ENCODE measurements at places on chromosomes 6 and 20.
A peak's percentile ranks its signal among the peaks of the same experiment; 100 is the strongest.

GRCh38 chr6:152993431-152993830, 9.1 kb downstream of the MTRF1L start:
- peak overlapping the region; percentile 30 for H3K27ac ChIP-seq
- H3K27me3 ChIP-seq: no peaks in the 10 kb centered on the region
- DNase-seq: no peak
- H3K4me3 ChIP-seq: no peak overlapping the region
- peaks cover 25% of the 10 kb centered on the region for H3K4me1 ChIP-seq
- H3K36me3 ChIP-seq: peaks cover 71% of the 10 kb centered on the region

DNA sequence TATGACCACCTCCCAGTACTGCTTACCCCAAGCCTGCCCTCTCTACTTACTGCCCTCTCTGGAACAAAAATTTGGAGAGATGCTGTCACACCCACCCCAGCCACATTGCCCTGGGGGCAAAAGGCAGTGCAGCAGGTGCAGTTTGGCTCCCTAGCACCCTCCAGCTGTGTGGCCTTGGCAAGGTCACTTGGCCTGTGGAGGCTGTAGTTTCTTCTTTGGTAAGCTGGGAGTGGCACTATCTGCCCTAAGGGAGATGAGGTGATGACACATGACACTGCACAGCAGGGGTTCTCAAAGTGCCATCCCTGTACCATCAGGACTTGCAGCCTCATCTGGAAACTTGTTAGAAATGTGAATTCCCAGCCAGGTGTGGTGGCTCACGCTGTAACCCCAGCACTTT, 44.8 kb downstream of the TAF8 start:
- no peak for DNase-seq
- H3K27me3 ChIP-seq: no peaks in the 10 kb centered on the region
- no peaks in the 10 kb centered on the region for H3K36me3 ChIP-seq
- H3K4me1 ChIP-seq: no peaks in the 10 kb centered on the region
- no peak overlapping the region for H3K4me3 ChIP-seq
- no peak overlapping the region for H3K27ac ChIP-seq

DNA sequence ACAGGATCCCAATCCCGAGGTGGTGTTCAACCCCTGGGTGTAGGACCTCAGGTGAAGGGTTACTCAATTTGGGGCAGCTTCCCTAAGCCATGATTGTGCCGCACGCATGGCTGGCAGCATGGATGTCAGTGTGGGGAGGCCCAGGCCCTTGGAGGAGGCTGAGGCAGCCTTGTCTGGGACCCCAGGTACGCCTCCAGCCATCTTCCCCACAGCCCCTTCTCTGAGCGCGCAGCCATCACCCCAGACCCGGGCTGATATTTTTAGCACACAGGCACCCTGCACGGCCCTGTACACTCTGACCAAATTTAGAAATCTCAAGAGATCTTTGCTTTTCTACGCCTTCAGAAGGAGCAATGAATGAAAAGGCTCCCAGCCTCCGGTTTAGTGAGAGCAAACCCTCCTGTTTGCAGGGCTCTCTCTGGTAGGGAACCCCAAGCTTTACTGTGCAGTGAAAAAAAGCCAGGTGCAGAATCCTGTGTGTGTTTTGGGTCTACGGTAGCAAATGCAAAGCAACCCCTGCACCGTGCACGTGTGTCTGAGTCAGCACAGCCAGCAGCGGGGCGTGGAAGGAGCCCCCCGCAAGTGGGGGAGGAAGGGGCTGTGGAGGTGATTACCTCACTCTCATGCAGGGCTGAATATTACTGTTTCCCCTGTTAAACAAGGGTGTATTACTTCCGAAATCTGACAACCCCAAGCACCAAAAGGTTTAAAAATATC, 44.3 kb downstream of the CTCFL start:
- H3K27ac ChIP-seq: peak overlapping the region; percentile 88
- no peaks in the 10 kb centered on the region for H3K27me3 ChIP-seq
- H3K4me3 ChIP-seq: peak overlapping the region; percentile 55
- H3K36me3 ChIP-seq: no peaks in the 10 kb centered on the region
- peaks cover 13% of the 10 kb centered on the region for H3K4me1 ChIP-seq

GRCh38 chr6:106173124-106173879, 87.2 kb downstream of the PRDM1 start:
- H3K27me3 ChIP-seq: no peaks in the 10 kb centered on the region
- no peak overlapping the region for H3K27ac ChIP-seq
- no peak overlapping the region for H3K4me3 ChIP-seq
- DNase-seq: no peak
- peaks cover 12% of the 10 kb centered on the region for H3K4me1 ChIP-seq
- no peaks in the 10 kb centered on the region for H3K36me3 ChIP-seq

DNA sequence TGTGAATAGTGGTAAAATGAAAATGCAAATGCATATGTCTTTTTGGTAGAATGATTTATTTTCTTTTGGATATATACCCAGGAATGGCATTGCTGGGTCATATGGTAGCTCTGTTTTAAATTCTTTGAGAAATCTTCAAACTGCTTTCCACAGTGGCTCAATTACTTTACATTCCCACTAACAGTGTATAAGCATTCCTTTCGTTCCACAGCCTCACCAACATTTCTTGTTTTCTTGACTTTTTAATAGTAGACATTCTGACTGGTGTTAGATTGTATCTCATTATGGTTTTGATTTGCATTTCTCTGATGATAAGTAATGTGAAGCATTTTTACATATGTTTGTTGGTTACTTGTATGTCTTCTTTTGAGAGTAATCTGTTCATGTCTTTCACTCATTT, 144.0 kb downstream of the SIM1 start:
- no peaks in the 10 kb centered on the region for H3K36me3 ChIP-seq
- no peaks in the 10 kb centered on the region for H3K27me3 ChIP-seq
- no peak for DNase-seq
- no peaks in the 10 kb centered on the region for H3K4me1 ChIP-seq
- no peak overlapping the region for H3K27ac ChIP-seq

DNA sequence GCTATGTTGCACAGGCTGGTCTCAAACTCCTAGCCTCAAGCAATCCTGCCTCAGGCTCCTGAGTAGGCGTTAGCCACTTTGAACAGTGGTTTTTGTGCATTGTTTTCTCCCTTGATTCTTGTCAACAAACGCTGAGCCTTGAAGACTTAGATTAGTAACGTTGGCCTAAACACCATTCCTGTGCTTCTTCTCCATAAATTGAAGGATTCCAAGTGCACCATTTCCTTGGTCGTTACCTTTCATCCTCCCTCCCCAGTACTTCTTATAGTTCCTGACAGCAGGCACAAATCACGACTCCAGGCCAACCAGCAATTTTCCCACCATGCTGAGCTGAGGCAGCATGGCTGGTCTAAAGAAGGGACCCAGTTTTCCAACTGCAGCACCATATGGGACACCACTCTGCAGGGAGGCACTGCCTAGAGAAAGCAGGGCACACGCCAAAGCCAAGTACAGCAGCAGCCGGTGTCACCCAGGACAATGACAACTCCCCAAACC, 8.9 kb downstream of the RPS10 start:
- peak overlapping the region; percentile 58 for H3K27ac ChIP-seq
- H3K4me1 ChIP-seq: peaks cover 9% of the 10 kb centered on the region
- H3K36me3 ChIP-seq: peaks cover 76% of the 10 kb centered on the region
- no peaks in the 10 kb centered on the region for H3K27me3 ChIP-seq
- DNase-seq: no peak

All from naive thymus-derived CD8-positive, alpha-beta T cell (primary cell).